ENCODE measurements at places on chromosomes 11 and 22.

- no peak for DNase-seq
Measured at GRCh38 chr11:112523477-112523876, 262.8 kb upstream of the PLET1 start.

- DNase-seq, result no peak
Measured at GRCh38 chr11:68938816-68939582, 35.3 kb downstream of the IGHMBP2 start.

GRCh38 chr22:33774781-33775180, 145.5 kb downstream of the LARGE1 start:
- no peak for DNase-seq

DNA sequence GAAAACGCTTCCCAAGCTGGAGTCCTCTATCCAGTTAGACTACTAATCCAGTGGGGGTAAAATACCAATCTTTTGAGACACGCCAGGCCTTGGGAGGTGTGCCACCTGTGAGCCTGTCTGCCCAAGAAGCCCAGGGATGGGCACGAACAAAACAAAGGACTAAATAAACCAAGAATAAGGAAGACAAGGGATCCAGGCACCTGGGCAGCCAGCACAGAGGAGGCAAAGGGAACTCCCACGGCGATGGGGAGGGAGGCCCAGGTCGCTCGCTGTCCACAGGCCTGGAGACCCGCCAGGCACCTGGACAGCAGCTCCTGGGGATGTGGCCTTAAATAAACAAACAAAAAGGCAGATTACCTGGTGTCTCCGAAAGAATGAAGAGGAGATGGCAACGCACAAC, 31.4 kb downstream of the LRFN4 start:
- DNase-seq, result no peak

GRCh38 chr11:83255366-83255765, 30.8 kb downstream of the CCDC90B start:
- no peak for DNase-seq

GRCh38 chr11:123452794-123453193, 22.7 kb downstream of the GRAMD1B start:
- no peak for DNase-seq

DNA sequence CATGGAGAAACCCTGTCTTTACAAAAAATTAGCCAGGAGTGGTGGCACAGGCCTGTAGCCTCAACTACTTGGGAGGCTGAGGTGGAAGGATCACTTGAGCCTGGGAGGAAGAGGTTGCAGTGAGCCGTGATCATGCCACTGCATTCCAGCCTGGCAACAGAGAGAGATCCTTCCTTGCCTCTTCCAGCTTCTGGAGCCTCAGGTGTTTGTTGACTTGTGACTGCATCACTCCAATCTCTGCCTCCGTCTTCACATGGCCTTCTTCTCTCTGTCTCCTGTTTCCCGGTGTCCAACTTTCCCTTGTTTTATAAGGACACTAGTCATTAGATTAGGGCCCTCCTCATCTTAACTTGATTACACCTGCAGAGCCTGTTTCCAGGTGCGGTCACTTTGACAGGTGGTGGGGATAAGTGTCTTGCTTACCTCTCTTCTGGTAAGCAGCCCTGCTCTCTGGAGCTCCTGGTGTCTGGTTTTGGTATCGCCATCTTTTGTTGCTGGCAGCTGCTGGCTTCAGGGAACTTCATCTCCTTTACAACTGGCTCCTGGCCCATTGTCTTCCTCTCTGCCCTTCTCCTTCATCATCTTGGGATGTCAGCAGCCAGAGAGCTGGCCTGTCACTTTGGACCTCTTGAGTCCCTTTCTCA, 8.2 kb upstream of the USP2 start:
- no peak for DNase-seq

GRCh38 chr11:78432058-78432515, 14.5 kb upstream of the GAB2 start:
- no peak for DNase-seq

- DNase-seq, result no peak
Measured at GRCh38 chr11:82270870-82271269, 462.8 kb downstream of the FAM181B start.

DNA sequence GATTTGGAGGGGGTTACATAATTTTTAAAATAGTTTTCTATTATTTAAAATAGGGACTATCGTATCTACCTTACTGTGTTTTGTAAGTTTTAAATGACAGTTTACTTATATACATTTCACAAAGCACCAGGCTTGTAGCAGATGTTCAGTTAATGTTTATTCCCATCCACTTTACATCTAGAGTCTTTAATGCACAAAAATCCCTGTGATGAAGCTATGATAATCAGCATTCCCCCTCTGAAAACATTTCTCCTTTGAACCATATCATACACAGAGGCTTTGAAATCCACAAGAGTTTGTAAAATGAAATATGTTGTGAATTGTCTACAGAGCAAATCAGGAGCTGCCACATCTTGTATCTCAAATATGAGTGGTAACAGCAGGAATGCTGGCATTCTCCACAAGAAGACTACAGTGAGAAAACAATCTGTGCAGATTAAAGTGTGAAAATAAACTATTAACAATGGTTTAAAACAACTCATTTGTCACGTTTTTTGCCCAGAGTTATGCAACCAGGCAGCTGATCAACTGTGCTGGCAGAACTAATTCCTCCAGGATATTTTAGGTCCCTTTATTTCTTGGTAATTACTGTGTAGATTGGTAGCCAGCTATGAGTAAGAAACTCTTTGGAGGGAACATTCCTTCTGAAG, 699.1 kb upstream of the ARHGAP42 start:
- DNase-seq, result no peak

- DNase-seq, result no peak
Measured at GRCh38 chr11:61534933-61535839, 26.6 kb downstream of the LRRC10B start.

DNA sequence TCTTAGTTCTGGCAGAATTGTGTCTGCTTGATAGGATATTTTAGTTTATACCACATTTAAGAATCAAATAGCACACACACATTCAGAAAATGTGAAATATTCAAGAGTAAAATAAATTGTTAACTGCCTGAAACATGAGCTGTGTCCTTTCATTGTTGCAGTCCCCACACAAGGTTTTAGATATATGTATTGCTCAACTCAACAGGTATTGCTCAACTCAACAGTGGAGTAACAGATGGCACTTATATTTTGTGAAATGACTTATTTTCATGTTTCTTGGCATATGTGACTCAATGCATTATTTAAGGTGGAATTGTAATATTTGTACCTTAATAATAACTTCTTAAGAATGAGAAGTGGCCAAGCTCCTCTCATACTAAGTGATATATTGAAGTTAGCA, 760.3 kb downstream of the CNTN5 start:
- DNase-seq, result no peak

- DNase-seq, result no peak
Measured at GRCh38 chr11:85028329-85029101, 598.6 kb downstream of the DLG2 start.

DNA sequence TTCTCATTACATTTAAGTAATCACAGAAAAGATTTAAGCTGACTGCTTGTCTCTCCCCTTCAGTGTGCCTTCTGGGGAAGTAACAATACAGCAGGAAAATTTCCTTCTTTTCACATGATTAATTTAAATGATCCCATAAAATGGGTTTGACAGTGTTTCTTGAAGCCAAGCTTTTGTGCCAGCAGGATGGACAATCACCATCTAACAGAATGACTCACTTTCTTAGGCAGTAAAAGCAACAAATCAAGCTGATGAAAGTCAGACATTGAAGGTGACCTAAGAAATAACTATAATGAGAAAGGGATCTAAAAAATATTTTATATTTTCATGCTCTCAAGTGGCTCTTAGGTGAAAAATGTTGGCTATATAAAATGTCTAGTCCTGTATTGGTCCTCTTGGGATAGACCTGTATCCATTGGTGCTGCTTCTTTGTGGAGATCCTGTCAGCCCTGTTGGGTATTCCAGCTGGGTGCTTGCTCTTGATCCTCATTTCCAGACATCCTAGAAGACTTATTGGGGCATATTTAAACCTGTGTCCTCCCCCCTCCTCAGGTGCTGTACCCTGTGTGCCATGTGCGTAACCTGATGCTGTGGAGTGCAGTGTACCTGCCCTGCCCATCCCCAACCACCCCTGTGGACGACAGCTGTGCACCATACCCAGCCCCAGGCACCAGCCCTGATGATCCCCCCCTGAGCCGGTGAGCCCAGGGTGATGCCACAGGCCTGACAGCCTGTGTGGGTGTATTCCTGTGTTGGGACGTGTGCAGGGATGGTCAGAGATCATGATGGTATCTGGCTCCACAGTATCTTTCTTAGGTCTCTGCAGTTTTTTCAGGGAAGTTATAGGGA, 62.7 kb upstream of the HORMAD2 start:
- DNase-seq, result no peak

DNA sequence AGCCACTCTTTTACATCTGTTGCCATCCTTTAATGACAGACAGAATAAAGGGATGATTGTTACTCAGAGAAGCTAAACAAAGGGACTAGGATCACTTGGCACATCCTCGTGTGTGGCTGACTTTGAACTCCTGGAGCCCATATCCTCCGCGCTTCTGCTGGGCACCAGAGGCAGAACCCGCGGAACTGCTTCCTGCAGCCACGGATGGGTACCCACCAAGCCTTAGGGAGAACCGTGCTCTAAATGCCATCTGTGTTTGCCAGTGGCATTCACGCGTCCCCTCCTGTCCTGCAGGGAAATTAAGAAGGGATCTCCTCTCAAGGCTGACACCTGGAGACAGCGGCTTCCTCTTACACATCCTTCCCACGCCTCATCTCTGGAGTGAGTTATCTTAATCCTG, 294.4 kb downstream of the NTM start:
- no peak for DNase-seq

GRCh38 chr11:119416606-119417580, 6.1 kb downstream of the THY1 start:
- no peak for DNase-seq

- no peak for DNase-seq
Measured at GRCh38 chr11:62710001-62710345, 2.5 kb downstream of the GNG3 start.

- DNase-seq, result no peak
Measured at GRCh38 chr11:67120881-67121710, 2.0 kb downstream of the KDM2A start.

DNA sequence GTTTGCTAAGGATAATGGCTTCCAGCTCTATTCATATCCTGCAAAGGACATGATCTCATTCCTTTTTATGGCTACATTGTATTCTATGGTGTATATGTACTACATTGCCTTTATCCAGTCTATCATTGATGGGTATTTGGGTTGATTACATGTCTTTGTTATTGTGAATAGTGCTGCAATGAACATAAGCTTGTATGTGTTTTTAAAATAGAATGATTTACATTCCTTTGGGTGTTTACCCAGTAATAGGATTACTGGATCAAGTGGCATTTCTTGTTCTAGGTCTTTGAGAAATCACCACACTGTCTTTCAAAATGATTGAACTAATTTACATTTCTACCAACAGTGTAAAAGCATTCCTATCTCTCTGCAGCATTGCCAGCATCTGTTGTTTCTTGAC, 6.0 kb upstream of the MS4A6E start:
- no peak for DNase-seq

DNA sequence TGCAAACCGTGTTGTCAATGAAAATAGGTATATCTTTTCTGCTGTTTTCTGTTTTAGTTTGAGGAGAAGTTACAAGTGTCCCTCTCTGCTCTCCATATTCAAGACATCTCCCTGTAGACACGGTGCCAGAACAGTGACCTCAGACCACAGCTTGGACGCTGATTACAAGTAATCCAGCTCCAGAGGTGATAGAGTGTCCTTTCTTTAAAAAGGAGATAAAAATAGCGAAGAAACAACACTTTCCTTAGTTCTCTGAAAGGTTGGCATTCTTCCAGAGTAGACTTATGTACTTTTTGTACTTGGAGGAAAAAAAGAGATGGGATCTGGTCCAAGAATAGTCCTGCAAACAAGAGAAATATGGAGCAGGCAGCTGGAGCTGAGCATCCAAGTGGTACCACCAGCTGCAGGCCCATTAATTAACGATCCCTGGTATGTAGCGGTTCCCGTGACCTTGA, 43.0 kb upstream of the WT1 start:
- DNase-seq, result no peak

DNA sequence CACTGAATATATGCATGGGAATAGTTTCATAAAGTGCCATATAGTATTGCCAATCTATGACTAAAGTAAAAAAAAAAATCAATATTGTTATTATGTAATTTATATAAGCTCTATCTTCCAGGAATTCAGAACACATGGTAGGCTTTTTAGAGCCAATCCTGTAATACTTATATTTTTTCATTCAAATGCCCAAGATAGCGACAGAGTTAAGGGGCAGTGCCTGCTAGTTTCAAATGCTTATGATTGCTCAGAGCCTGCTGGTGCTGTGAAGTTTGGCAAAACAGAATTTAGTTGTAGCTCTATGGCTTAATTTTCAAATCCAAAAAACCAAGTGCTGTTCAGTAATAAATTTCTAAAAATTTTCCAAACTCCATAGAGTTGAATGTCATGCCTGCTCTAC, 39.0 kb upstream of the BLID start:
- DNase-seq, result no peak

- DNase-seq, result no peak
Measured at GRCh38 chr11:26558190-26558589, 13.9 kb downstream of the MUC15 start.

GRCh38 chr22:41968601-41969000, 642 bp upstream of the SEPTIN3 start:
- no peak for DNase-seq

- DNase-seq, result no peak
Measured at GRCh38 chr11:20388096-20389055, 860 bp downstream of the PRMT3 start.

- no peak for DNase-seq
Measured at GRCh38 chr11:65182258-65183170, 786 bp downstream of the CAPN1 start.

GRCh38 chr11:29024386-29024785, 916.2 kb downstream of the METTL15 start:
- no peak for DNase-seq

- DNase-seq, result no peak
Measured at GRCh38 chr11:118276422-118276821, 12.3 kb upstream of the MPZL2 start.

DNA sequence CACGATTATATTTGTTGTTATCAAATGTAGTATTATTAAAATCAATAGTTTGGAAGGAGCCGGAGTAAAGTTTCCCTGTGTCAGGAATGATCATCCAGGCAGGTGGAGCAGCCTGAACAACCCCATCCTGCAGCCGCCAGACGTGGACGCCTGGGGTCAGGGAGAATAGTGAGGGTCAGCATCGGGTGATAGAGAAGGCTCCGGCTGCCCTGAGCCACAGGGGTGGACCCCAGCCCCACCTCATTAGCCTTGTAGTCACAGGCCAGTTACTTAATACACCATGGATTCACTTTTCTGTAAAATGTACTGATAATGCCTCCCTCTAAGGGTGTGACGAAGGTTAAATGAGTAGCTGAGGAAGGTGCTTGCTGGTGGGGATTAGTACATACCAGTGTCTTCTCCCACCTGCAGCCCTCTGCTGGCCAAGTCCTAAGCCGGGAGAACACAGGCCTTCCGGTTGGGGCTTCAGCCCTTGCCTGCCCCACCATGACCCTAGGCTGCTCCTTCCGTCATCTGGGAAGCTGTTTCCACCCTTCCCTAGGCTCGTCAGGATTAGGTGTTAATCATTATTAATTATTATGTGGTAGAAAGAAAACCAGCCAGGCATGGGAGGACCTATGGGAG, 14.9 kb downstream of the TMEM121B start:
- DNase-seq, result no peak

All from central memory CD8-positive, alpha-beta T cell (primary cell).